ENCODE measurements at places on chromosomes 13 and 19.

DNA sequence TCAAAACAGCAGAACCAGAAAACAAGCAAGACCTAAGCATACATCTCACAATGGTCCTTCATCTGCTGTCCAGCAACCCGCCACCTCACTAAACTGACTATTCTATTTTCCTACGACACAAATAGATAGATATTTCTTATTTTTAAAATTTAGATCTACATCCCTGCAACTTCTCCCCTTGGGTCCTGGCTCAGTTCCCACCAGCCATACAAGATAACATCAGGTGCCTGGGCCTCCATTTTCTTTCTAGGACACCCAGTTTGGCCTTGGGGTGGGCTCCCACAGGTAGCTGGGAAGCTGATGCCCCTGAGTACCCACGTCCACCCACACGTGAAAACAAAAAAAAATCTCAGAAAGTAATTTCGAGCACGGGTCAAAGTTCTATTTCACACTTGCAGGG is 47.6 kb downstream of the TGDS start:
- peak; percentile 24 for DNase-seq

- peak; percentile 24 for DNase-seq
These were observed 69.7 kb upstream of the C13orf46 start for GRCh38 chr13:114043421-114044053.

GRCh38 chr13:61415749-61416148 is at the start of gene PCDH20:
Gene PCDH20 (minus strand): TSS chr13:61415849. CDS start chr13:61415158, 691 bp downstream.
- no peak for DNase-seq

GRCh38 chr13:25836574-25837336 is 215.1 kb downstream of the SHISA2 start:
- DNase-seq: no peak

DNA sequence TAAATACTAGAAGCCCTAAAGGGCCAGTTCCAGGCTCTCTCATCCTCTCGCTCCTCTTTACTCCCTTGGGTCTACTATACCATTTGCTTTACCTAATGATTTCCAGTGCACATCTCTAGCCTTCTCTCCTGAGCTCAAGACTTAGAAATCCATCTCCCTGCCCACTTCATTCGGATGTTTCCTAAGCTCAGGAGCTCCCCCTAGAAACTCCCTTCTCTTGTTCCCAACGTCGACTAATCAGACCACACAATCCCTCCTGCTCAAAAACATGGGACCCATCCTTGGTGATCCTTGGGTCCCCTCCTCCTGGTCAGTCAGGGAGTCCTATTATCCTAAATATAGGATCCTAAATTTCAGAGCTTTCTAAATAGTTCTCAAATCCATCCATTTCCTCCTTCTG is 21.1 kb upstream of the STK24 start:
- no peak for DNase-seq

DNA sequence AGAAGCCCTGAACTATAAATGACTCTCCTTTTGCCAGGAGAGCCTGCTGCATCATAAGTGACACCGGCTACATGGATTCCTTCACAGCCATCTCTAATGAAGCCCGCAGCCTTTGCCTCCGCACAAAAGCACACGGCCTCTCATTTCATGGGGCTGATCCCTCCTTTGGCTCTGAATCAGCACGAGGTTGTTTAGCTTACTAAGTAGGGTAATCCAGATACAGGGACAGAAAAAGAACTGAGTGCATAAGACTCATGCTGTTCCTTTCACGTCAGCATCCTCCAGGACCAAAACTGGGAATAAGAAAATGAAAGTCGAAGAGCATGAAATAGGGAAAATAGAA is 136.3 kb downstream of the DCT start:
- DNase-seq: no peak

GRCh38 chr19:3095441-3096191 is 1.5 kb downstream of the GNA11 start:
- DNase-seq: no peak

GRCh38 chr19:41352609-41353465 is 885 bp downstream of the TGFB1 start:
- no peak for DNase-seq

DNA sequence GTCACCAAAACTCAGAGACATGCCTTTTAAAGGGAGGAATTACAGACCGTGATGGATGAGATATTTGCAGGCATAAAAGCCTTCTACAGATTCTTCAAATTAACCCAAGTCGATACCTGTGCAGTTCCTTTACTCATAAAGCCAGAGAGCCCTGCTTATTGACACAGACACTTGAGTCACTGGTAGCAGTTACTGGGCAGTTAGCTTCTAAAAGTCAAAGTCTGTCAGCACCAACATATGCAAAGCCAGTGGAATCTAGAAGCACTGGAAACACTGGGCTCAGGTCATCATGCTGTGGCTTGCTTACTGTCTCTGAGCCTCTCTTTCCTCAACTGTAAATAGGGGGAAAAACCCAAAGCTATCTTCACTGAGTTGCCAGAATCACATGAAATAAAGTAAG is 25.7 kb upstream of the LRCH1 start:
- DNase-seq: no peak

GRCh38 chr19:8457209-8457608 is 12.4 kb downstream of the HNRNPM start:
- DNase-seq: no peak

GRCh38 chr19:40523322-40524047 is 53.2 kb upstream of the SHKBP1 start:
- peak; percentile 64 for DNase-seq

DNA sequence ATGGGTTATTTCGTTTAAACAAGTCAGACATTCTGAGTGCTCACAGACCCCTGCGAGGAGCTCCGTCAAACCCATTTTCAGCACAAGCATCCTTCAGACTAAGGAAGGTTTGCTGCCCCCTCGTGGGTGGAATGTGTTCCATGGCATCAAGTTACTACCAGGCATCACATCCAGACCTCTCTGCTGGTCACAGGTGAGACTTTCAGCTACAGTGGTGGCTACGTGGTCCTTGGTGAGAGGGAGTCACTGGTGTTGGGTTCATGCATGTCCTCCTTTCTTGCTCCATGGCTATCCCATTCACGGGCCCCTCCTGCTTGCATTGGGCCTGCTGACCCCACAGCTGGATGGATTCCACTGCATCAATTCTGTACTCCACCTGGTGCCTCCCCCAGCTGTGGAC is 9.1 kb upstream of the LILRB5 start:
- no peak for DNase-seq

DNA sequence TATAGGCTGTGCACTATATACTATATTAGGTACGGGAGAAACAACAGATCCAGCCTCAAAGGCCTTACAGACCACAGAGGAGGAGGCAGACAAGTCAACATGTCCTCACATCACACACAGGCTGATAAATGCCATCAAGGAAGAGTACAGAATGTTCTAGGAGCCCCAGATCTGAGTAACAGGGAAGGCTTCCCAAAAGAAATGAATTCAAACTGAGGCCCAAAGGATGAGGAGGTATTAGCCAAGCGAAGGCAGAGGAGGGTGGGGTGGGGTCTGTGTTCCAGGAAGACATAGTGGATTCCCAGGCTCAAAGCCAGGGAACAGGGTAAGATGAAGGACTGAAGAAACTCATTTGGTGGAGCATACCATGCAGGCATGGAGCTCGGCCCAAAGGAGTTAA is 55.1 kb downstream of the RXFP2 start:
- no peak for DNase-seq

DNA sequence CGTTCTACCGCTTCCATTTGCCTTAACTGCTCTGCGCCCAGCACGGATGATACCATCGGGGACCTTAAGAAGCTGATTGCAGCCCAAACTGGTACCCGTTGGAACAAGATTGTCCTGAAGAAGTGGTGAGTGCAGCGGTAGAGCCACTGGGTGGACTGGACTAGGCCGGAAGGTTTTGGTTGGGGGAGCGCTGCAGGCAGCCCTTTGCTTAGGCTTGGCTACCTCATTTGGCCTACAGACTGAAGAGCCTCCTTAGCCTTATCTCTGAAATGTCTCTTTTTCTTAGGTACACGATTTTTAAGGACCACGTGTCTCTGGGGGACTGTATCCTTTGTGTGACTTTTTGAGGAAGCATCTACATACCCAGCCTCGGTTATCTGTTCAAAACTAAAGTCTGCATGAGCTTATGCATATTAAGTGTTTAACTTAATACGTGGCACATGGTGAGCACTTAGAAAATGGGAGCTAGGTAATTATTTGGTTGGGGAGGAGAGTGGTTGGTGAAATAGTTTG is 889 bp downstream of the UBL5 start:
- no peak for DNase-seq

DNA sequence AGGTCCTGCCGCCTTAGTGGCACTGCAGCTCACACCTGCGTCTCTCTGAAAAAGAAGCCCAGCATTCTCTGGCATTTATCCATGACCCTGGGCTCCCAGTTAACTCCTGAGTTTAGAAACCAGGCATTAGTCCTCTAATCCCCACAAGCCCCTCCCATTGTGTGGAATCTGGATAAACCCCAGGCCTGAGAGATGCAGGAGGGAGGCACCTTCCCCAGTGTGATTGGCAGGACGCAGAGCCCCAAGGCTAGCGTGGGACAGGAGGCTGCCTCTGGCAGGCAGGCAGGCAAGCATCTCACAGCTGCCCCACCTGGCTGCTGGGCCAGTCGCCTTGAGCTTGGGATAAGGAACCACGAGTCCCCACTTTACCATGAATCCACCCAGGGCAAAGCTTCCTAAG is 11.0 kb upstream of the SERPINE3 start:
- DNase-seq: no peak

DNA sequence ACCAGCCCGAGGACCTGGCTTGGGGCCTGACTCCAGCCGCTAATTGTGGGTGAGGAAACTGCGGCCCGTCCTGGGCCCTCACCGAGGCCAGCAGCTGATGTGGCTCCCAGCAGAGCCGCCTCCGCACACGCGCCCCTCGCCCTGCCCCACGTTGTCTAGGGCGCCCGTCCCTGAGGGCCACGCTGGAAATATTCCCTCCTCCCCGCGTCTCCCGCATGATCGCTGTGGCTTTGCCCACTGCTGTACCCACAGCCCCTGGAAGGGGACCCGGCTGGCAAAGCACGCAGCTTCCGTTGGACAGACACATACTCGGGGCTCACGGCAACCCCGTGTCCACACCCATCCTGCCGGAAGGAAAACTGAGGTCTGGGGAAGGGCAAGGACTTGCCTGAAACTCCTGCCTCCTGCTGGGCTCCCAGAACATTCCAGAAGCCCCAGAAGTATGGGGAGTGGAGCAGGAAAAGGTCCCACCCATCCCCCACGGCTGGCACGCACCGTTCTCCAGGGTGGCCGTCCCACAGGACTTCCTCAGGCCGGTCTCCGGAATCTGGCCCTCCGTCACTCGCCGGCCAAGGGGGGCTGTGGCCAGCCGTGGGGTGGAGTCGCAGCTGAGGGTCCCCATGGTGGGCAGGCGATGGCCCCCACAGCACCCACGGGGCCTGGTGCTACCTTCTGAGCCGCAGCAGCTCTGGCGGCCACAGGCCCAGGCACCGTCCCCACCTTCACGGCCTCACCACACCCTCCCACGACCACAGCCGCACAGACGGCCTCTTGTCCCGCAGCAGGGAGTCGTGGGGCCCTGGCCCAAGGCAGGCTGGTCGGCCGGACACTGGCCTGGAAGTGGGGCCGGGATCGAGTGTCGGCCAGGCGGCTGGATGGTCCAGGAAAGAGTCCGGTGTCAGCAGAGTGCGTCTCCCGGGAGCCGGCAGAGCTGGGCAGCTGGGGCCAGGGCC is 13.6 kb upstream of the SHC2 start:
- DNase-seq: no peak

DNA sequence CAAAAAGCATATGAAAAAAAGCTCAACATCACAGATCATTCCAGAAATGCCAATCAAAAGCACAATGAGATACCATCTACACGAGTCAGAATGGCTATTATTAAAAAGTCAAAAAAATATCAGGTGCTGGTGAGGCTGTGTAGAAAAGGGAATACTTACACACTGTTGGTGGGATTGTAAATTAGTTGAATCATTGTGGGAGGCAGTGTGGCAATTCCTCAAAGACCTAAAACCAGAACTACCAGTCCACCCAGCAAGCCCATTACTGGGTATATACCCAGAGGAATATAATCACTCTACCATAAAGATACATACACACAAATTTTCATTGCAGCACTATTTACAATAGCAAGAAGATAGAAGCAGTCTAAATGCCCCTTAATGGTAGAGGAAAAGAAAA is 529.9 kb downstream of the SLITRK1 start:
- no peak for DNase-seq

DNA sequence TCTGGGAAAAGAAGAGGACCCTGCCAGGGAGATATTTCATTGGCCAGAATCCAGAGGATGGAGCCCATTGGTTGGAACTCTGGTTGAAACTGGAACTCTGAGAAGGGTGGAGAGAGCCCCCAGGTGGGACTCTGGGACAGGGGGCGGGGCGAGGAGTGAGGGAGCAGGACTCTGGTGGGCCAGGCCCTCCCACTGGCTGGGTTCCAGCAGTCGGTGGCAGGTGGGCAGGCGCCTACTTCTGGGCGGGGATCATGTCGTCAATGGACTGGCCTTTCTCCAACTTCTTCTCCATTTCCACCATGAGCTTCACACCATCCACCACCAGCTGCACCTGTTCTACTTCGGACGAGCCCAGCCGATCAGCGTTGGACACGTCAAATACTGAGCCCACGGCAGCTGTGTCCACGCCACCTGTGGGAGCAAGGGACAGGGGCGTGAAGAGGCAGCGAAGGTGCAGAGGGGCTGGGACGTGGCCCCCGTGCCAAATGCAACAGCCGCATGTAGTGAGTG is 16.1 kb downstream of the CKM start:
- DNase-seq: no peak

DNA sequence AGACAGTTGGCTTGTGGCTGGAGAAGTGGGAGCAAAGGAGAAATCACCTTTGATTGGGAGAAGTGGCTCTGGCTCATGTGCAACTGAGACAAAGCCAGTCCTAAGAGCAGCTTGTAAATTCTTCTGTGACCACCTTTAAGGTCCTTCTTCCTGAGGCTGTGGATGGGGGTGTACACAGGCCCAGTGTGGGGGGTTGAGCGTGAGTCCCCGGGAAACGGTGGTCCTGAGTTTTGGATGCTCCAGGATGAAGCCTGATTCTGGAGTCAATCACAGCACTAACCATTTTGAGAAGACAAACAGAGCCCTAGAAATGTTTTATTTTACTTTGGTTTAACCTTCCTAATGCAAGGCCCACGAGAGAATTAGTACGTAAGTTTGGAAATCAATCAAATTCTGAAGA is 3.9 kb upstream of the CEBPA start:
- no peak for DNase-seq

- DNase-seq: no peak
These were observed 407.8 kb downstream of the LIG4 start for GRCh38 chr13:107807306-107808073.

Measured in cerebellum (tissue), 4 donors.